ENCODE measurements at places on chromosomes 11 and 22. TPM values are rescaled to one million over a fixed set of nuclear protein-coding genes. Genes with fewer than 3 reads are reported as not detected.

MAPK8IP2 gene
- 0.62 TPM for total RNA-seq

CLTCL1 gene
- 2.1 TPM for total RNA-seq

MRGPRE gene
- not detected for total RNA-seq

OR4D5 gene
- total RNA-seq: not detected

NOX4 gene
- not detected for total RNA-seq

AIFM3 gene
- not detected for total RNA-seq

TAF1D gene
- total RNA-seq: 284 TPM

CADM1 gene
- total RNA-seq: 2.1 TPM
